Stimulated activated CD4-positive, alpha-beta T cell treated with anti-CD3 and anti-CD28 coated beads, TNF-alpha, amount 100 ng/mL, for 1 hour (primary cell): ENCODE measurements at places on chromosomes 5 and 9.

DNA sequence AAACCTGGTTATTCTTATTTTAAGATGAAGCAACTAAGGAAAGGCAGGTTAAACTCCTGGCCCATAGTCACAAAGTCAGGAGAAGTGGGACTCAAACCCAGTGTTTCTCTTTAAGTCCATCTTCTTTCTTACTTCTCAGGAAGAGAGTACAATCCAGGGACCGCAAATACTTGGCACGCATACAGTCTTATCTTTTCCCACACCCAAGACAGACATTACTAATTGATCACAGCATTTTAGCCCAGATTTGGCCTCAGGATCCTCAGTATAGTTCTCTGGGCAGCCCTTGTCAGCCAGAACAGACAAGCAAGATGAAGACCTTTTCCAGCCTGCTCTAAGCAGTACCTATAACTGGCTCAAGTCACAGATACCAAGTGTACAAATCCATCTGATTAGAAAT, 125.5 kb upstream of the RAI14 start:
- DNase-seq, result no peak

- DNase-seq, result no peak
These were observed 9.4 kb downstream of the ADAMTSL2 start for GRCh38 chr9:133543772-133544467.

DNA sequence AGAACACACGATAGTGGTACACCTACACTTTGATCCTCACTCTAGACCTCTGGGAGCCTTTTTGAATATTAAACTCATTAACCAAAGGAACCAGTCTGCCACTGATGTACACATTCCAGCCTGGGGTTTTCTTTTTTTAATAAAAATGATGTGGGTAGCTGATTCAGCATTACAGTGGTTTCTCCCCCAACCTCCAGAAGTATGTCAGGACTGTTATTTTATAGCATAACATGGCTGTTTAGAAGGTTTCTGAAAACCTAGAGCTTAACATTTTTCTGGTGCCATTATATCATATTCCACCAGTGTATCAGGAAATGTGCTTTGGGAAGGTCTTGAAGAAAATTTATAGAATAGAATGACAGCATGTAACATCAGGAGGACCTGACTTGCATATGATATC, 540.9 kb upstream of the WWC1 start:
- no peak for DNase-seq

- DNase-seq, result no peak
These were observed 152.5 kb upstream of the CLINT1 start for GRCh38 chr5:158011422-158011821.

DNA sequence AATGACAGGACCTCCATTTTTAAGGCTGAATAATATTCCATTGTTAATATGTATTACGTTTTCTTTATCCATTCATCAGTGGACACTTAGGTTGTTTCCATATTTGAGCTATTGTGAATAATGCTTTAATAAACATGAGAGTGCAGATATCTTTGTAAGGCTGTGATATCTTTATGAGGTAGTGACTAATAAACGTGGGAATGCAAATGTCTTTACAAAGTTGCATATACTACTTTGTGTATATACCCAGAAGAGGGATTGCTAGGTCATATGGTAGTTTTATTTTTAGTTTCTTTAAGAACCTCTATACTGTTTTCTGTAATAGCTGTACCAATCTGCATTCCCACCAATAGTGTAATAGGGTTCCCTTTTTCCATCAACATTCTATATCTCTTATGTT, 148.7 kb downstream of the FOCAD start:
- no peak for DNase-seq

GRCh38 chr5:14475045-14475444, 106.5 kb upstream of the OTULINL start:
- no peak for DNase-seq

DNA sequence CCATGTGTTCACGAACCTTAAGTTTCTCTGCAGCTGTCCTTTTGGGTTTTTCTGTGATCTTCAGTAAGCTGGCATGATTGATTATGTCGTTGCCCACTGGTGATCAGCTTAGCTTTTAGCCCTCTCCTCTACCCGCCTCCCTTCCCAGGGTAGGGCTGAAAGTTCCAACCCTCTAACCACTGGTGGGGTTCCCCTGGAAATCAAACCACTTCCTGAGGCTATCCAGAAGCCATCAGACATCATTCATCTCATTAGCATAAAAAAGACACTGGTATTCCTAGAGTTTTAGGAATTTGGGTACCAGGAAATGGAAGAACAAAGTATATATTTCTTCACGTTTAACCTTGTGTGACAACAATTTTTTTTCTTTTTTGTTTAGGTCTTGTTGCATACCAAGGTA, 29.8 kb downstream of the SPIN1 start:
- no peak for DNase-seq

- no peak for DNase-seq
These were observed 7.9 kb downstream of the CYSTM1 start for GRCh38 chr5:140182803-140183367.

DNA sequence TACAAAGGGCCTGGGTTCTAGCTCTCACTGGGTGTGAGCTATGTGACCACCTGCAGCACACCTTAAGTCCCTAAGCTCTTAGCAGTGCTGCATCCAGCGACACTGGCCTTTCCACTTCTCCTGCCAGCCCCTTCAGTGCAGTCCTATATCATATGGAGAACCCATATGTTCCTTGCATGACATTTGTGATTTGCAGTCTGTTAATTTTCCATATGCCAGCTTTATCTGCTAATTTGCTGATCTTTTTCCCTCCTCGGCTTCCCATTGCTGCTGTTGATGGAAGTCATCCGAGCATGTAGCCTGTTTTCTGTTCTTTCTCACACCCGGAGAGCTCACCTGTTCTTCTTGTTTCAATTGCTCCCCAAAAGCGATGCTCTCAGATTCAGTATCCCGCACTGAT, 23.2 kb downstream of the PRDM6 start:
- DNase-seq, result no peak

- no peak for DNase-seq
These were observed 126.4 kb upstream of the ZNF366 start for GRCh38 chr5:72633649-72634048.

GRCh38 chr5:10227379-10227778, 22.3 kb downstream of the ATPSCKMT start:
- no peak for DNase-seq

- no peak for DNase-seq
These were observed 57.2 kb downstream of the ELAVL2 start for GRCh38 chr9:23768861-23769260.

DNA sequence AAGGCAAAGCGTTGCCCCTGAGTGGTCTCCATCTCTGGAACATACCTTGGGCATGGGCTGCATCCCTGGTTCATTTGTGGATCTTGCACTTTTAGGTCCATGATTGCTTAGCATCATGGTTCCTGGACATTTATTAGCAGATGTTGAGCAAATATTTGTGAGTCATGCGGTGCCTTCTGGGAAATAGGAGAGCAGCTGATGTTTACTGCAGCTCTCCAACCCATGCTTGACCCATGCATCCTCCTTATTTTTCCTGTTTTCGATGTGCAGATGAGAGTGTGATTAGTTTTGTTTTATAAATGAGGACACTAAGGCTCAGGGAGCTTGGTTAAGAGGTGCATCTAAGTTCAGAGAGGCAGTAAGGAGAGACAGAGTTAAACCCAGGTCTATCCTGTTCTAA, 253.7 kb downstream of the ICE1 start:
- DNase-seq, result no peak

GRCh38 chr5:135384898-135385297, 14.1 kb downstream of the MACROH2A1 start:
- no peak for DNase-seq

- DNase-seq, result no peak
These were observed 90.9 kb downstream of the SV2C start for GRCh38 chr5:76174101-76174500.

DNA sequence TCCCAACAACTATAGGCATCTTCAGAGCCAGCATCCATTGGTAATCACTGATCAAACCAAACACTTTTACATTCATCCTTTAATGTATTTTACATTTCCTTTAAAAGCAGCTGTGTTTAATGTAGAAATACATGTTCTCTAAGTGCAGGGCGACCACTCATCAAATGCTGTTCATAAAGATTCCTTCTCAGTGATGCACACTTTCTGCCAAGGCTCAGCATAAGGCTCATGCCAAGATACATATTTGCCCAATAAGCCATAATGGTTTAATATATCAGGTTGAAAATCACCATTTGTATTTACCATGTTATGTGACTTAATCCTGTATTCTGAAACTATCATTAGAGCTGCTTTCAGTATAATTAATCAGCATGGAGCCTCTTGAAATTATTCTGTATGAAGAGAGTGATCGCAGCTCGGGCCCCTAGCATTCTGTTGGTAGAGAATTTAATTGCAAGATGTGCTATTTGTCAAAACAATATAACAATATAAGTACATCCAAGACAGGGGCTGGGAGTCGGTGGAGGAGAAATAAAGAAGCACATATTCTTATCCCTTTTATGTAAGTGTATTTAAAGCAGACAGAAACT, 267.5 kb downstream of the EBF1 start:
- DNase-seq, result no peak

DNA sequence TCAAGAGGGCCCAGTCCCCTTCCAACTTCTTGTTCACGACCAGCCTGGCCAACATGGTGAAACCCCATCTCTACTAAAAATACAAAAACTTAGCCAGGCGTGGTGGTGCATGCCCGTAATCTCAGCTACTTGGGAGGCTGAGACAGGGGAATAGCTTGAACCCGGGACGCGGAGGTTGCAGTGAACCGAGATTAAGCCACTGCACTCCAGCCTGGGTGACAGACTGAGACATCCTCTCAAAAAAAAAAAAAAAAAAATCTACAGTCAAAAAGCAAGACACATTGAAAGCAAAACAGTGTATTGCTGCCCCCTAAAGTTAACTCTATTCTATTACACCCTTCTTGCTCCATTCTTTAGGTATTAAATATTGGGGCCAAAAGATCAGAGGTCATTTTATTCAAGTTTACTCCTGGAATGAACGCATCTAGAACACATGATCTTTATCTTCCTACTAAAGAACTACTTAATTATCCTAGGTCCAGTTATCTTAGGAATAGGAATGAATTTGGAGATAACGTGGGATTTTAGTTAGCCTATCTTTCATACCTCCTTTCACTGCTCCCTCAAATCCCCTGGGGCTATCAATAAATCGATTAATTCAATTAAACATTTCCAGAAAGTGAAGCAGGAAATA, 2.4 kb downstream of the ATG12 start:
- DNase-seq, result no peak

DNA sequence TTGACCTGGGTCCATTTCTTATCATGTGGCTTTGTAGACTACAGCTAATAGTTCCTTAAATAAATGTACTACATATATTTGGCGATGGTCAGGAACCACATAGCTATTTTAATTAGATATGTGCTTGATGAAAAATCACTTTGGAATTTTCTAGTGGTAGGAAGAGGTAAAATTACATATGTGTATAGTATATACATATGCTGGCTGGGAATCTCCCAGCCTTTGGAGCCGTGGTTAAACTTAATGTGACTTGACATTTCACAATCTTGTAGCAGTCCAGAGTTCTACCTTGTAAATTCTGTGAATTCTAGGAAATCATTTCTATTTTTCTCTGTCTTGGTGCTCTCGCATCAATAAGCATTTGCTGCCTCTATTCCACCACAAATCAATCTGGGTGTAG, 565.0 kb downstream of the DMRTA1 start:
- DNase-seq, result no peak

GRCh38 chr5:22614486-22615094, 238.6 kb downstream of the CDH12 start:
- no peak for DNase-seq

- DNase-seq, result no peak
These were observed 2.7 kb upstream of the SLC26A2 start for GRCh38 chr5:149957855-149958254.

GRCh38 chr5:136006164-136006563, 22.6 kb upstream of the TGFBI start:
- DNase-seq, result no peak

DNA sequence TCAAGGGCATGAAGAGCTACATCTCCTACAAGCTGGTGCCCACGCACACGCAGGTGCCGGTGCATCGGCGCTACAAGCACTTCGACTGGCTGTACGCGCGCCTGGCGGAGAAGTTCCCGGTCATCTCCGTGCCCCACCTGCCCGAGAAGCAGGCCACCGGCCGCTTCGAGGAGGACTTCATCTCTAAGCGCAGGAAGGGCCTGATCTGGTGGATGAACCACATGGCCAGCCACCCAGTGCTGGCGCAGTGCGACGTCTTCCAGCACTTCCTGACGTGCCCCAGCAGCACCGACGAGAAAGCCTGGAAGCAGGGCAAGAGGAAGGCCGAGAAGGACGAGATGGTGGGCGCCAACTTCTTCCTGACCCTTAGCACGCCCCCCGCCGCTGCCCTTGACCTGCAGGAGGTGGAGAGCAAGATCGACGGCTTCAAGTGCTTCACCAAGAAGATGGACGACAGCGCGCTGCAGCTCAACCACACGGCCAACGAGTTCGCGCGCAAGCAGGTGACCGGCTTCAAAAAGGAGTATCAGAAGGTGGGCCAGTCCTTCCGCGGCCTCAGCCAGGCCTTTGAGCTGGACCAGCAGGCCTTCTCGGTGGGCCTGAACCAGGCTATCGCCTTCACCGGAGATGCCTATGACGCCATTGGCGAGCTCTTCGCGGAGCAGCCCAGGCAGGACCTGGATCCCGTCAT, 1.4 kb downstream of the SNX18 start:
- DNase-seq, result no peak

DNA sequence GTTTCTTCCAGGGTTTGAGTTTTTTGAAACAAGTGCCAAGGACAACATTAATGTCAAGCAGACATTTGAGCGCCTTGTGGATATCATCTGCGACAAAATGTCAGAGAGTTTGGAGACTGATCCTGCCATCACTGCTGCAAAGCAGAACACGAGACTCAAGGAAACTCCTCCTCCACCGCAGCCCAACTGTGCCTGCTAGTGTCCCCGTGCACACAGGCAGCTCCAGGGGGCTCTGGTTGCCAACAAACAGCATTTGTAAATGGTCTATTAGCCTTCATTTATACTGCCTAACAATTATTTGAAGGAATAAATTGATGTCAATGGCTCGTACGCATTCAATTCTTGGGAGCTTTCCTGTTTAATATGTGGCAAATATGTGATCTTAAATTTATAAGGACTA, 268.3 kb downstream of the RAB3C start:
- DNase-seq, result no peak

DNA sequence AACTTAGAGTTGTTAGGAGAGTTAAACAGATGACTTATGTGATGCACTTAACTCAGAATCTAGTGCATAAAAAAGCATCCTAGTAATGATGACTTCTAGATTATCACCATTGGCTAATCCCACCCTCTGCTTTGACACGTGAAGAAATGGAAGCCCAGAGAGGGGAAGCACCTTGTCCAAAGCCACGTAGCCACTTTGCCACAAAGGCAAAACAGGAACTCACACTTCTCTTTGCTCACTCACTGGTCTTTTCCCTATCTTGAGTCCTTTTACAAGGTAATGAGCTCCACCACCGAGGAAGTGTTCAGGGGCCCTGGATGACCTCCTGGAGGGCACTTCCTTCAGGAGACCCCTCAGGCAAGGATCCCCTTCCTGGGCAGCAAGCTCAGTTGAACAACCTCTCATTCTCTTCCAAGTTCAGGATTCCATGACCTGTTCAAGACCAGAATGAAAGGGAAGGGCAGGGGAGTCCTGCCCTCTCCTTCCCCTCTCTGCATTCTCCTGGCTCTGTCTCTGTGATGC, 89.7 kb downstream of the HRH2 start:
- DNase-seq, result no peak

GRCh38 chr5:172971482-172971881, 12.1 kb upstream of the ATP6V0E1 start:
- DNase-seq, result no peak

GRCh38 chr9:104085525-104085924, 8.6 kb upstream of the SMC2 start:
- DNase-seq, result no peak

GRCh38 chr5:143865426-143866025, 53.6 kb downstream of the HMHB1 start:
- DNase-seq, result no peak

GRCh38 chr9:660227-660626, 181.3 kb upstream of the DMRT1 start:
- DNase-seq, result no peak
